ENCODE measurements at places on chromosomes 2 and 18.

GRCh38 chr18:58492891-58493469, 135.9 kb downstream of the ALPK2 start:
- DNase-seq, result no peak

DNA sequence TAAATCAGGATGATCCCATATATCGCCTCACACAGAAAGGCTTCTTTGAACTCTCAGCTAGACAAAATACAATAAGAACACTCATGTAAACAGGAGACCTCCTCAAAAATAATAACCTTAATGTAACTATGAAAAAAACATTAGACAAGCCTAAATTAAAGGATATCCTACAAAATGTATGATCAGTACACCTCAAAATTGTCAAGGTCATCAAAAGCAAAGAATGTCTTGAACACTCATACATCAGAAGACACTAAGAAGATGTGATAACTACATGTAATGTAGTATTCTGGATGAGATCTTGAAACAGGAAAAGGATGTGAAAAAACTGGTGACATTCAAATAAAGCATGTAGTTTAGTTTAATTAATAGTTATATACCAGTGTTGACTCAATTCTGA, 616.8 kb upstream of the ZEB2 start:
- no peak for DNase-seq

- no peak for DNase-seq
These were observed 9.9 kb downstream of the MYT1L start for GRCh38 chr2:2321200-2321540.

DNA sequence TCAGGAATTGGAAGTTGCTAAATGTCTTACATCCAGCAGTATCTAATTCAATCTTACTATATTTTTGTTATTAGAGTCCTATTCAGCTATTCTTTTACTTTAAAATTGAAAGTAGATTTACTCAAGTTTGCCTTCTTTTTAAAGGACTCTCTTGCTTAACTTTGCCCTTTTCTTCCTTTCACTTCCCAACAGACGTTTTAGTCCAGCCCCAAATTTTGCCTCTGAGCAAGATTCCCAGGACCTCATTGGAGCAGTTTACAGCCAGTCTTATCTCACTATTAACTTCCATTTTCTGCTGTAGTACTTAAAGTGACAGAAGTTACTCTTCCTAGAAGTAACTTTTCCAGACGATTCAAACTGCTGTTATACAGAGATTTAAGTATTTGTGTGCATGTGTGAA, 1.7 kb upstream of the PRKD3 start:
- DNase-seq, result peak; percentile 37

DNA sequence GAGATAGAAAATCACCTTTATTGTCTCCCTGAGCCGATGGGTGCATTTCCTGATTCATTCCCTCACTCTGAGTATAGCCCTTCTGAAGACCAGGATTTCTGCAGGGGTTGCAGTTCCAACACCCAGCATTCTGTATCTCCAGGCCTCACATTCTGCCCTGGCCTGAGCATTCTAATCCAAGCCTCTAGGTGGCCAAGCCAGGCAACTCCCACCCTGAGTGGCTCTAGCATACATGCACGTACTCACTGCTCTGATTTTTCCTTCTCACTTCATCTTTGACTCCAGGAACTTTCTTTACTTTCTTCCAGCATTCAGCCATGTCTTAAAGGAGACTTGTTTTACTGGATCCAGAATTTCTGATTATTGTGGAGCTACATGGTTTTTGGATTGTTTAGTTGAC, 100.7 kb upstream of the STK39 start:
- DNase-seq, result peak; percentile 41
